Colonic mucosa (tissue), 4 donors: ENCODE measurements at places on chromosomes 1 and 21.

DNA sequence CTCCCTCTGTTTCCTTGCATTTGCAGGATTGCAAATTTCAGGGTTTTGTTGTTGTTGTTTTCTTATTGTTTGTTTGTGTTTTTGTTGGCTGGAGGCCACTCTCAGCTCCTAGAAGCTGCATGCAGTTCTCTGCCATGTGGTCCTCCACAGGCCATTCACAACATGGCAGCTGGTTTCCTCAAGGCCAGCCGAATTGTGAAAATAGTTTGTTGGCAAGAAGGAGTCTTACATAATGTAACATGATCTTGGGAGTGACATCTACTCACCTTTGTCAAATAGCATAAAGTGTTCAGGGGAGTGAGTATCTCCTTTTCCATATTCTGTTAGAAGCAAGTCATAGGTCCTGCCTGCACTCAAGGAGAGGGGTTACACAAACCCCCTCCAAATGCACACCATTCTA is 10.6 kb upstream of the UAP1 start:
- no peaks in the 10 kb centered on the region for H3K36me3 ChIP-seq
- H3K27me3 ChIP-seq = no peaks in the 10 kb centered on the region
- no peaks in the 10 kb centered on the region for H3K4me1 ChIP-seq
- no peak overlapping the region for H3K27ac ChIP-seq
- no peak for DNase-seq
- H3K4me3 ChIP-seq = no peak overlapping the region

GRCh38 chr1:236469466-236469865 is 54.3 kb upstream of the LGALS8 start:
- DNase-seq = no peak
- no peak overlapping the region for H3K4me3 ChIP-seq
- no peaks in the 10 kb centered on the region for H3K27me3 ChIP-seq
- H3K4me1 ChIP-seq = no peaks in the 10 kb centered on the region

DNA sequence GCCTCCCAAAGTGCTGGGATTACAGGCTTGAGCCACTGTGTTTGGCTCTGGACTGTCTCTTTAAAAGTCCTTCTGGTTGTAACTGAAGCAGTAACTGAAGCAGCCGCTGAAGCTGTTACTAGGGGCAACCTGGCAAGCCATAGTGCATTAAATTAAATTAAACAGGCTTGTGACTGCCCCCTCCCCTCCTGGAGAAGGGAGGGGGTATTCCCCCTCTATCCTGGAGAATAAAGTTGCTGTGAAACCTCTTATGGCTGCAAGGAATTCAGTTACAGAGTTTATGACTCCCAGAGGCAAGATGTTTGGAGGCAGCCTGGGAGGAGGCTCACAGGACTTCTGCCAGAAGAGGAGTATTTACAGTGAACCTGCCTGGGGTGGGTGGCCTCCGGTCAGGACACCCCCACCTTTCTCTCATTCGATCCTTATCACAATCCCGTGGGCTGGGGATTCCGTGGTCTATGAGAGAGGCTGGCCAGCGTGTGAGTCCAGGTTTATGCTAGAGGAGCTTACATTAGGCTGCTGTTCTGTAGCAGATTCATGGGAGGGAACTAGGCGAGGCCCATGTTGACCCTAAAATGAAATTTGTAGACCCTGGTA is 8.3 kb downstream of the TTC22 start:
- no peaks in the 10 kb centered on the region for H3K27me3 ChIP-seq
- no peak overlapping the region for H3K27ac ChIP-seq
- no peak overlapping the region for H3K4me3 ChIP-seq

- no peak overlapping the region for H3K4me3 ChIP-seq
- H3K4me1 ChIP-seq = peaks cover 3% of the 10 kb centered on the region
- DNase-seq = no peak
- no peaks in the 10 kb centered on the region for H3K36me3 ChIP-seq
- H3K27me3 ChIP-seq = no peaks in the 10 kb centered on the region
These were observed 525.1 kb downstream of the LMO4 start for GRCh38 chr1:87853576-87854351.

- no peak for DNase-seq
- H3K36me3 ChIP-seq = no peaks in the 10 kb centered on the region
- H3K27me3 ChIP-seq = no peaks in the 10 kb centered on the region
- H3K27ac ChIP-seq = no peak overlapping the region
These were observed 30.4 kb downstream of the WNT9A start for GRCh38 chr1:227917081-227917950.

GRCh38 chr1:162709132-162709860 is 77.0 kb downstream of the DDR2 start:
- no peaks in the 10 kb centered on the region for H3K36me3 ChIP-seq
- peak overlapping the region; percentile 43 for H3K27ac ChIP-seq
- H3K27me3 ChIP-seq = no peaks in the 10 kb centered on the region
- no peaks in the 10 kb centered on the region for H3K4me1 ChIP-seq

DNA sequence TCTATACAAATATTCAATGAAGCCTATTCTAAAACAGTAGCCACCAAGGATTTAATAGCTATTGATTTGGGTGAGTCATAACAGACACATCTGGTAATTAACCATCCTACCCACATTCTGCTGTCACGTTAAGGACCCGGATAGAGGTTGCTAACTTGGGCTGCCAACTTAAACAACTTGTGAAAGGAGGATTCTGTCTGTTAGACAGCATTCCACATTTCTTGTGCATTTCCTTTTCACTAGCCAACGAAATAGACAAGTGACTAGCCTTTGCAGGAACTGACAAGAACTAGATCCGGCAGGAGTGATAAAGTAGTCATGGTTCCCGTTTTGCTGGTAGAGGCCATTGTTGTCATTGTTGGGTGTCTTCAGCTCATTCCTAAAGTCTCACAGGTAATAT is 9.5 kb downstream of the DSCAM start:
- H3K4me3 ChIP-seq = no peak overlapping the region
- no peaks in the 10 kb centered on the region for H3K36me3 ChIP-seq
- no peak for DNase-seq
- H3K27ac ChIP-seq = no peak overlapping the region
- peaks cover 4% of the 10 kb centered on the region for H3K27me3 ChIP-seq

GRCh38 chr21:38380481-38381137 is 117.7 kb downstream of the ERG start:
- no peak overlapping the region for H3K27ac ChIP-seq
- no peaks in the 10 kb centered on the region for H3K36me3 ChIP-seq
- DNase-seq = no peak
- no peaks in the 10 kb centered on the region for H3K27me3 ChIP-seq

DNA sequence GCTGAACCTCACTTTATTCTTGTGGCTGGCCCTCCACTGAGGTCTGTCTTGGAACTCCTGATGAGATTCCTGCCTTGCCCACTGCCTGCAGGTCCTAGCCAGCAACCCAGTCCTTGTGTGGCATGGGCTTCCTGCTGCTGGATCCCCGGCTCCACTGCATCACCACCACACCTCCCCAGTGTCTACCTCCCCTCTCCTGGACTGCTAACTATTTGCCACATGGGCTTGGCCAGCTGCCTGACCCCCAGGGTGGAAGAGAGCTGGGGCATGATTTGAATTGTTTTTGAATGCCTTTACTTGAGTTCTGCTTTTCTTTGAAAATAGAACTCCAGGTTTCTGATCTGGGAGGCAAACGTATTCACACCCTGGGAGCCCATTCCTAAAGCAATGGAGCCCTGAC is 41.2 kb downstream of the SPAG17 start:
- DNase-seq = no peak
- no peaks in the 10 kb centered on the region for H3K4me1 ChIP-seq
- no peaks in the 10 kb centered on the region for H3K27me3 ChIP-seq
- no peaks in the 10 kb centered on the region for H3K36me3 ChIP-seq
- H3K27ac ChIP-seq = no peak overlapping the region

DNA sequence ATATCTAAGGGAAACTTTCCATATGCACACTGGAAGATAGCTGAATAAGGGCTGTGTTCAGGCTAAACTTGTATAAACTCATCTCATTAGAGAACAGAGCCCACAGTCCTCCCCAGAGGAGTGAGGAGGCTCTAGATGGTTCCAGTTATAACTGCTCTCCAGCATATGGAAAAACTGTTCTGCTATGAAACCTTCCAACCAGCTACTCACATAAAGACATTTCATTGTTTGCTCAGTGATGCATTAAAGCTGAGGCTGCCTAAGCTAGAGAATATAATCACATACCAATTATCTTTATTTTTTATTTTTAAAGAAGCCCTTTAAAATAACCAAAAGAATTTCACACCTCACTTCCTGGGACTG is 13.3 kb downstream of the AHCYL1 start:
- H3K27ac ChIP-seq = no peak overlapping the region
- H3K27me3 ChIP-seq = no peaks in the 10 kb centered on the region
- DNase-seq = no peak
- H3K36me3 ChIP-seq = no peaks in the 10 kb centered on the region

GRCh38 chr1:204684571-204685235 is 835 bp downstream of the LRRN2 start:
- H3K27me3 ChIP-seq = peaks cover 3% of the 10 kb centered on the region
- H3K4me1 ChIP-seq = peaks cover 6% of the 10 kb centered on the region
- H3K36me3 ChIP-seq = no peaks in the 10 kb centered on the region
- peak overlapping the region; percentile 24 for H3K27ac ChIP-seq

GRCh38 chr1:179012038-179012437 is 13.7 kb upstream of the FAM20B start:
- H3K36me3 ChIP-seq = no peaks in the 10 kb centered on the region
- H3K4me3 ChIP-seq = no peak overlapping the region
- no peaks in the 10 kb centered on the region for H3K27me3 ChIP-seq

DNA sequence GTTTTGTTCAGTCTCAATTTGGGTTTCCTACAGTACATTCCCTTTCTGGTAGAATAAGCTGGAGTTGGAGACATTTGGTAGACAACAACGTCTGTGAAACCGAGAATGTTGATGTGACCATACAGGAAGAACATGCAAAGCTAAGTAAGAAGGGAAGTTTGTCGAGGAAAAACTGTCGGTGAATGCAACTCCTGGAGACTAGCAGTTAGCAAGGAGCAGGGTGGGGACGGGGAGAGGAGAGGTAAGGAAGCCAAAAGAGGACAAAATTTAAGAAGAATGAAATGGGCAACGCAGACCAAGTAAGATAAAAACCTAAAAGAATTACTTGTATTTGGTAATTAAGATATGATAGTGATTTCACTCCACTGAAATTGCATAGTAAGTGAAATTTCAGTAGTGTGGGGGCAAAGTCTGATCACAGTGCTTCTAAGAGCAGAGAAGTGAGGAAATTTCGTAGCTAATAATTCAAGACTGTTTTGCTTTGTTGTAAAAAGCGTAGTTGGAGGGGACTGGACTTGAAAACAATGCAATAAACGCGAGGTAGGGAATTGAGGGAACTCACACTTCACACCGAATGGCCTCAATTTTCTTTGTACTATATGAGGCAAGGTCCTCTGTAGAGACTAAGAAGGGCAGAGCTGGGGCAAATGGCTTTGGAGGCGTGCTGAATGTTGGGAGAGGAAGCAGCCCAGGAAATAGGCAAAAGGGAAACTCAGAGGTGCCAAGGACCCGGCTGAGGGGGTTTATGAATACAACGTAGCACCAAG is 787 bp upstream of the GIPC2 start:
- H3K4me3 ChIP-seq = peak overlapping the region; percentile 77
- H3K27me3 ChIP-seq = no peaks in the 10 kb centered on the region
- peak overlapping the region; percentile 84 for H3K27ac ChIP-seq
- H3K36me3 ChIP-seq = no peaks in the 10 kb centered on the region
- no peaks in the 10 kb centered on the region for H3K4me1 ChIP-seq

DNA sequence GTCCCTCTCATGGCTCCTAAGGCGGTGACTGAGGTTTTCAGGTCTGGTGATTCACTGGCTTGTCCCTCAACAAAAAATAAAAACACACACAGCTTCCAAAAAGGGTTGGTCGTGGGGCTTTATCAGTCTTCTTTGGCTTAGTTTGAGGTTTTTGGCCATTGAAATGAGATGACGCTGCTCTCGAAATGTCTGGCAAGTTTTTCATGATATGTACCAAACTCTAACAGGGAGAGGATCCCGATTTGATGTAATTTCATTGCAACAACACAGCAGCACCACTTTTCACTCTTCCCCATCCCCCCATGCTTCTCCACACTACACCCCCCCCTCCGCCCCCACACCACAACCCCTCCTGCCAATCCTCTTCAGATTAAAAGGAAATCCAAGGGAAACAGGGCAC is 187.1 kb upstream of the NFIA start:
- H3K4me3 ChIP-seq = no peak overlapping the region
- no peaks in the 10 kb centered on the region for H3K27me3 ChIP-seq
- no peak for DNase-seq
- H3K36me3 ChIP-seq = no peaks in the 10 kb centered on the region
- no peaks in the 10 kb centered on the region for H3K4me1 ChIP-seq

DNA sequence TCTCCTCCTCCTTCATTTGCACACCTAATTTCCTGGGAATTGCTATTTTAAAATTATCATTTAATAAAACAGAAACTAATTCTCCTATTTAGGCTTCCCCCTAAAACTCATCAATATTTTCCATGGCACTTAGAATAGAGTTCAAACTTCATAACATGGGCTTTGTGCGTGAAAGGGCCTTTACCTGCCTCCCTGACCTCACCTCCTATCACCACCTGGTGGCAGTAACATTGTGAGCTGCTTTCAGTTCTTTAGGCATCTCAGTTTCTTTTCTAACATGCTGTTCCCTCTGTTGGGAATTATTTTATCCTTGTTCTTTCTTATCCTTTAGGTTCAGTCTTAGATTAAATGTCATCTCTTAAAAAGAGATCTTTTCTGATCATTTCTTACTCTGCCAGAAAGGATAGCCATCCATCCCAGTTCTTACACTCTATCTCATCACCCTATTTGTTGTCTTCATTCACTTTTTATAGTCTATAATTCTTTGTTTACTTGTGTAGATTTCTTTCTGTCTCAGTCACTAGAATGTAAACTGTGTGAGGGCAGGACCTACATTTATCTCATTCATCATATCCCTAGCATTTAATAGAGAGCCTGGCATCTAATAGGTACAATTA is 133.8 kb upstream of the KIAA1614 start:
- no peak overlapping the region for H3K27ac ChIP-seq
- H3K36me3 ChIP-seq = no peaks in the 10 kb centered on the region
- DNase-seq = peak; percentile 18
- no peaks in the 10 kb centered on the region for H3K27me3 ChIP-seq
- no peaks in the 10 kb centered on the region for H3K4me1 ChIP-seq

- H3K36me3 ChIP-seq = no peaks in the 10 kb centered on the region
- no peak overlapping the region for H3K27ac ChIP-seq
- DNase-seq = no peak
- no peaks in the 10 kb centered on the region for H3K4me1 ChIP-seq
- H3K27me3 ChIP-seq = no peaks in the 10 kb centered on the region
These were observed 228.3 kb upstream of the PKN2 start for GRCh38 chr1:88455621-88456256.

- no peak for DNase-seq
- no peak overlapping the region for H3K27ac ChIP-seq
- H3K4me3 ChIP-seq = no peak overlapping the region
- H3K4me1 ChIP-seq = no peaks in the 10 kb centered on the region
These were observed 25.7 kb upstream of the MAGOH start for GRCh38 chr1:53264048-53264447.

DNA sequence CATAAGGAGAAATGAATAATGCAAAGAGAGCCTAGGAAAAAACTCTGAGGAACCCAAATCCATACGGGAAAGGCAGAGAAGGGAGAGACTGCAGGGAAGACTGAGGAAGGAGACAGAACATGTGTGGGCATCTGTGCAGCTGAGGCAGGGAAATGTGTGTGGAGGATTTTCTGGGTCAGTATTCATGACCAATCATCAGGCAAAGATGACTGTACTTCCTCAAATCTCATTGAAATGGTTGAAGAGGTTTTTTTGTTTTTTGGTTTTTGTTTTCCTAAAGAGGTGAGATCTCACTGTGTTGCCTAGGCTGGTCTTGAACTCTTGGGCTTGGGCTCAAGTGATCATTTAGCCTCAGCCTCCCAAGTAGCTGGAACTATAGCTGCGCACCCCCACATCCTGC is 15.7 kb downstream of the DIP2A start:
- H3K27me3 ChIP-seq = no peaks in the 10 kb centered on the region
- no peak overlapping the region for H3K4me3 ChIP-seq
- H3K27ac ChIP-seq = no peak overlapping the region
- no peak for DNase-seq
- H3K4me1 ChIP-seq = no peaks in the 10 kb centered on the region
- no peaks in the 10 kb centered on the region for H3K36me3 ChIP-seq
